ENCODE measurements at places on chromosomes 5 and 9.
A peak's percentile ranks its signal among the peaks of the same experiment; 100 is the strongest.

GRCh38 chr5:75510836-75511434, 494 bp downstream of the CERT1 start:
- peak; percentile 57 for DNase-seq

GRCh38 chr9:36101916-36102741, 34.4 kb upstream of the GLIPR2 start:
- DNase-seq, result no peak

GRCh38 chr9:110465190-110465589, 114.4 kb downstream of the SVEP1 start:
- no peak for DNase-seq

DNA sequence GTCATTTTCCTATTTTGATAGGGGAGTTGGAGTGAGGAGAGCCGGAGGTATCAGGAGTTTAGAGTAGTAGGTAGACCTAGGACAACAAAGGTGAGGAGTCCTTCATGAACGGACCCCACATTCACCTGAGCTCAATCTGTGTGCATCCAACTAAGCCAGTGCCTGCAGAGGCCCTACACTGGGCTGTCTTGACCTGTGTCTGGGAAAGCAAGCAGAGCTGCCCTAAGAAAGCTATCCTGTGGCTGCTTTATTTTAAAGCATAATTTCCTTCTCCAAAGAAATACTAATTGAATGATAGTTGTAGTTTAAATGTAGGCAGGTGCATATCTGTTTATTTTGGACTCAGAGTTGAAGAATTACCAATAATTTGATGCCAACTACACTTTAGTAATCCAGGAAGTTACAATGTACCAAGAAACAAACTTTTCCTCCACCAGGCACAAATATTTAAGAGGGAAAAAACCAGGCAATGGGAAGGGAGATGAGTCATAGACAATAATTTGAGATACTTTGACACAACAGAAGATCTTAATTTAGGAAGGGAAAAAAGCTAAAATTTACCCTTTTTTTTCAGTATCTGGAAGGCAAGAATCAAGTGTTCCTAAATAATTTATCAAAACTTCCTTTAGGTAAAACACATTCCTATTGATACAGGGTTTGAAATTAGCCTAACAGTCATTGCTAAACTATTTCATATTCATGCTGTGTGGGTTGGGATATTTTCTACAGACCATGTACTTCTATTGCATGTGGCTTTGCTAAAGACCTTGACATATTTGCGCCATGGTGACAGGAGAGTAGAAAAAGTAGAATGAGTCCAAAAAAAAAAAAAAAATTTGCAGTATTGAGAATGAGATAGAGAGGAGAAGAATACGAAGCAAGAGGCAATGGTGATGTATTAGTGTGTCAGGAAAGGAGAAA, 376.6 kb upstream of the TUSC1 start:
- no peak for DNase-seq

DNA sequence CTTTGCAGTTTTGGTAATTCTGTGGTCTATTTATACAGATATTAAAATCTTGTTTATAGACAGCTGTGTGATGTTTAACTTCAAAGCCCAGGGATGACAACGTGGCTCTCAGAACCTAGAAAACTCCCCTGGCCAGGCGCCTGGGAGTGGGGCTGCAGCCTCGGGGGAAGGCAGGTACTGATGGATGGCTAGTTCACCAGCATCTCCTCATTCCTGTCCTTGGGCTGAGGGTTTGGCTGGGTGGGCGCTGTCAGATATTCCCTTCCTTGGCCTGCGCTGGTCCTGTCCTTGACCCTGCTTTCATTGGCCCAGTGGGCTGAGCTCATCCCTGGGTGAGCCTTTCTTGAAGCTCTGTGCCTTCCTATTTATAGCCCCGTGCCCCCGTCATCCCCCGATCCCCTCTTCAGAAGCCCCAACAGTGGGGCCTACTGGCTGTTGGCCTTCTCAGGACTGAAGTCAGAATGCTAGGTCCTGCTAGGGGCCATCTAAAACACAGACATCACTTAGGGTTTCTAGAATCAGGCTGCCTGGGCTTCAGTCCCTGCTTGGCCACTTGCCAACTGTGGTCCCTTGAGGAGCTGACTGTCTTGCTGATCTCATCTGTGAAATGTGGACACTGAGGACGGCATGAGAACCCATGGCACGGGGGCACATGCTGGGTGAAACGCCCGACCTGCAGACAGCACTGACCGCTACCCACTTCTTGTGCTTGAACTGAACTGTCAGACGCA, 20.9 kb downstream of the SH3GLB2 start:
- DNase-seq, result no peak

GRCh38 chr5:96843140-96843539, 33.2 kb upstream of the ERAP2 start:
- no peak for DNase-seq

Data from CD4-positive, alpha-beta T cell treated with Interleukin-21 for 1 hour (primary cell).